ENCODE measurements at places on chromosomes 12 and 14.
A peak's percentile ranks its signal among the peaks of the same experiment; 100 is the strongest.

DNA sequence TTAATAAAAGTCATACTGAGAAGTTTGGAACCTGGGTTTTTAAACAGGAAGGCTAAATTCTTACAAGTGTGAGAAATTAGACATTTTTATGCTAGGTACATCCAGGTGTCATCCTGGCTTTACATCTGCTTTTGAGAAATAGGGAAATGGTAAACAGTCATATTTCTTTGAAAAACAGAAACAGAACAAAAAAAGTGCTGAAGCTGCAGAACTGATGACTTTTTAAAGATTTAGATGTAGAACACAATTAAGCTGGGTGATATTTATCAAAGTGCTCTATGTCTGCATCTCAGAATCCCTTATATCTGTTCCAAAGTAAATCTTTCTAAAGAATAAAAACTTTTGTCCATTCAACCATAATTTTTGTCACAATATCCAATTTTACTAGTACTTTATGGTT is 282.9 kb upstream of the ATXN7L3B start:
- H3K27ac ChIP-seq: no peak overlapping the region
- no peaks in the 10 kb centered on the region for H3K27me3 ChIP-seq
- no peaks in the 10 kb centered on the region for H3K36me3 ChIP-seq
- no peak overlapping the region for H3K4me3 ChIP-seq
- ATAC-seq: no peak
- no peaks in the 10 kb centered on the region for H3K4me1 ChIP-seq

DNA sequence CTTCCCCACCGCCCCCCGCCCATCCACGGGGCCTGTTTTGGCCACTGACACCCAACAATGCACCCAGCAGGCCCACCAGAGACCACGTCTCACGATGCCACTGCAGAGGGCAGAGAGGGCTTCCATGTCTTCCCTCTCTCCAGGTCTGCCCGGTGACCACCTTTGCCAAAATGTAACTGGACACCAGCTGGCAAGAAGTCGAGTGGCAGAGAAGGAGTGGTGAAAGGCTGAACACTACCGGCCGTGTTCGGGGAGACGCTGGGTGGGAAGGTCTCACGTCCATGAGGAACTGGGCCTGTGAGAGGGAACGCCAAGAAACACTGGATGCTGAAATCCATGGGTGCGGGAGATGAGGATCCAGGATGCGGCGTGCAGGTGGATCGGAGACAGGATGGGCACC is 308.2 kb downstream of the ADGRD1 start:
- H3K4me3 ChIP-seq: no peak overlapping the region
- no peak overlapping the region for H3K27ac ChIP-seq
- H3K4me1 ChIP-seq: no peaks in the 10 kb centered on the region
- no peak for ATAC-seq
- no peaks in the 10 kb centered on the region for H3K36me3 ChIP-seq

DNA sequence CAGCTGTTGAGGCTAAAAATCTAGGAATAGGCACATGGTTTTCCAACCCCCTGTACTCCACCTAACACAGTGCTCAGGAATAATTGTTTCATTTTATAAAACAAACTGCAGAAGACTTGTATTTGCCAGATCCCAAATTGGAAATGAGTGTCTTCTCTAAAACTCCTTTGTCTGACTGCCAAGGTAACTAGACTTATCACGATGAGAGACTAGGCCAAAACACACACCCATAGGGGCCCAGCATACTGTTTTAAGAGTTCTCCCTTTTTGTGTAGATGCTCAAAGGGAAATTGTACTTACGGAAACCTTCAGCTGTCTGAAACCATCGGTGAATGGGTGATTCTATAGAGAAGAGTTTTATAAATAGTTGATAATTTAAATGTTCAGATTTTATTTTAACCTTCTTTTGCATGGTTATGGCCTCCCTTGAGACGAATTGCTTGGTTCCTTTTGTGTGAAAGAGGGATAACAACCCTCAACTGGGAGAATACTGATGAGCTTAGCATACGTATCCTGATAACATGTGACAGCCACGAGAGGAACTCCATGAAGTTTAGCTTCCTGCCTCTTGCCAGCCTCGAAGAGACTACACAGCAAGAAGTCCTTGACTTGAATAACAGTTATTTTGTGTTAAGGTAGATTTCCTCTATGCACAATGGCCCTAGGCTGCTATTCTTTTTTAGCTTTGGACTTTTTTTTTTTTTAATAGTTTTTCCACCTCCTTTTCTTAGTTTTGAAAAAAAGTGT is 103.3 kb downstream of the PELI2 start:
- ATAC-seq: no peak
- H3K36me3 ChIP-seq: peaks cover 7% of the 10 kb centered on the region
- no peak overlapping the region for H3K27ac ChIP-seq
- H3K4me3 ChIP-seq: no peak overlapping the region
- no peaks in the 10 kb centered on the region for H3K27me3 ChIP-seq

DNA sequence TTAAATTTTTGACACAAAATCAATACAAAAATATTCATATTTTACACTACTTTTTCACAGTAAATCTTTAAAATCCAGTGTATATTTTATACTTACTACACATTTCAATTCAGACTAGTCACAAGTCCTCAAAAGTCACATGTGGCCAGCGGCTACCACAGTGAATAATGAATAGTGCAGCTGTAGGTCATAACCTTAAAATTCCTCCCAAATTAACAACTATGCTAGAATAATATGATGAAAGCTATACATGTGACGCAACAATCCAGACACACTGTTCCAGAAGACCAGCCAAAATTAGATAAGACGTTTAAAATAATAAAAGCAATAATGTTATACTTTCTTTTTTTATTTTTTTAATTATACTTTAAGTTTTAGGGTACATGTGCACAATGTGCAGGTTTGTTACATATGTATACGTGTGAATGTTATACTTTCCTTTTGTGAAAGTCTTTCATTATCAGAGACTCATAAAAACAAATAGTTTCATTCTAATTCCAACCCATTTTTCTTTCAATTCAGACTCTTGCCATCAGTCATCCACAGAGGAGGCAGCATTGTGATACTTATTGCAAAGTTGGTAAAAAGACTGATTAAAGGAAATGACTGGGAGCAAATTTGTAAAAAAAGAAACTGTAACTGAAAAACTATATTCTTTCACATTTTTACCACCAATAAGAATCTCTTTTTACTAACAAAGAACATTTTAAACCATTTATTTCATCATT is 67.0 kb downstream of the C2CD5 start:
- ATAC-seq: no peak
- no peaks in the 10 kb centered on the region for H3K27me3 ChIP-seq
- peaks cover 37% of the 10 kb centered on the region for H3K36me3 ChIP-seq
- H3K4me1 ChIP-seq: peaks cover 13% of the 10 kb centered on the region

DNA sequence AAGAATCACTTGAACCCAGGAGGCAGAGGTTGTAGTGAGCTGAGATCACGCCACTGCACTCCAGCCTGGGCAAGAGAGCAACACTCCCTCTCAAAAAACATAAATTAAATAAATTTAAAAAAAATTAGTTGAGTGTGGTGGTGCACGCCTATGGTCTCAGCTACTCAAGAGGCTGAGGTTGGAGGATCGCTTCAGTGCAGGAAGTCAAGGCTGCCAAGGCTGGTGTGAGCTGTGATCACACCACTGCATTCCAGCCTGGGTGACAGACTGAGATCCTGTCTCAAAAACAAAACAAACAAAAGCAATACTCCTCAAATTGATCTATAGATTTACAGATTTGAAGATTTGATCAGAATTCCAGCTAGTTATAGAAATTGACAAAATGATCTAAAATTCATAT is 92.7 kb upstream of the RESF1 start:
- no peak overlapping the region for H3K27ac ChIP-seq
- peaks cover 25% of the 10 kb centered on the region for H3K4me1 ChIP-seq
- H3K4me3 ChIP-seq: no peak overlapping the region
- H3K36me3 ChIP-seq: peaks cover 11% of the 10 kb centered on the region
- no peak for ATAC-seq

- H3K4me1 ChIP-seq: peaks cover 32% of the 10 kb centered on the region
- H3K4me3 ChIP-seq: no peak overlapping the region
- H3K27ac ChIP-seq: peak overlapping the region; percentile 80
- no peaks in the 10 kb centered on the region for H3K36me3 ChIP-seq
These were observed 37.5 kb downstream of the ERH start for GRCh38 chr14:69360438-69361108.

GRCh38 chr12:5582018-5582417 is 150.1 kb downstream of the NTF3 start:
- H3K27ac ChIP-seq: no peak overlapping the region
- no peaks in the 10 kb centered on the region for H3K4me1 ChIP-seq
- no peaks in the 10 kb centered on the region for H3K27me3 ChIP-seq
- H3K36me3 ChIP-seq: no peaks in the 10 kb centered on the region
- no peak overlapping the region for H3K4me3 ChIP-seq

DNA sequence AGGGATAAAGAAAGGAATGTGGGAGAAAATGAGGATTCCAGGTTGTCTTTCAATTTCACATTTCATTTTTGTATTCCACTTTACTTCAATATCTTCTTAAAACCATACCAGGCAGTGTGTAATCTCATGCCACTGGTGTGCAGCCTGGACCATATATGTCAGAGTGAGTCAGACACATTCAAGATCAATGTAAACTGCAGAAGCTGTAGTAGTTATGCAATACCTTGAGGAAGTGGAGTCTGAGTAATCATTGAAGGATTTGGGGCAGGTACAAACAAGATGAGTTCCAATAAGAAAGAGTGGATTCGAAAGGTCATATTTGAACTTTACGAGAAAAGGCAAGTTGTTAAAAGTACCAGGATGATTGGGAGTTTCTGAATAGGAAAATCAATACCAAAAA is 14.1 kb downstream of the PLCZ1 start:
- no peaks in the 10 kb centered on the region for H3K27me3 ChIP-seq
- H3K4me3 ChIP-seq: no peak overlapping the region
- H3K27ac ChIP-seq: no peak overlapping the region
- no peaks in the 10 kb centered on the region for H3K36me3 ChIP-seq

- peaks cover 80% of the 10 kb centered on the region for H3K4me1 ChIP-seq
- no peak overlapping the region for H3K27ac ChIP-seq
- no peak for ATAC-seq
- peaks cover 26% of the 10 kb centered on the region for H3K36me3 ChIP-seq
These were observed 24.3 kb downstream of the CNOT2 start for GRCh38 chr12:70267550-70267949.

GRCh38 chr12:9700606-9700956 is 31.1 kb downstream of the CLEC2D start:
- ATAC-seq: no peak
- peaks cover 33% of the 10 kb centered on the region for H3K36me3 ChIP-seq
- H3K27ac ChIP-seq: peak overlapping the region; percentile 81
- H3K4me1 ChIP-seq: peaks cover 62% of the 10 kb centered on the region
- no peaks in the 10 kb centered on the region for H3K27me3 ChIP-seq

DNA sequence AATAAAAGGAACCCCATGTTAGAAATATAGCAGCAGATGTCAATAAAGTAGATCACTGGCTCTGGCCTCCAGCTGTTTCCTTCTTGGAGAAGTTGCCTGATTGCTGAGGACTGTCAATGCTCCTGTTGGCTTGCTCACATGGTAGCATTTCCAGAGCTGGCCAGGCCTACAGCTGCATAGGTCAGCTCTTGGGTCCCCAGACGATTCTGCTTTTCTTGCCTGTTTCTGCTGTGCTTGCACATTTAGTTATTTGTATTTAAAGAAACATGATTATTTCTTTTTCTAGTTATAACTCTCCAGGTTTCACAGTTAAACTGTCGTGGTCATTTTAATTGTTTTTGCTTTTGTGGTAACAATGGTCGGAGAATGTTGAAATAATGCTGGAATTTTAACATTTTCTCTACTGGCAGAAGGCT is 7.2 kb downstream of the NAV3 start:
- ATAC-seq: no peak
- H3K27ac ChIP-seq: no peak overlapping the region
- H3K4me3 ChIP-seq: no peak overlapping the region

- no peak overlapping the region for H3K4me3 ChIP-seq
- H3K4me1 ChIP-seq: peaks cover 7% of the 10 kb centered on the region
- ATAC-seq: no peak
- H3K36me3 ChIP-seq: peaks cover 34% of the 10 kb centered on the region
These were observed 11.8 kb upstream of the DERA start for GRCh38 chr12:15899282-15899870.

DNA sequence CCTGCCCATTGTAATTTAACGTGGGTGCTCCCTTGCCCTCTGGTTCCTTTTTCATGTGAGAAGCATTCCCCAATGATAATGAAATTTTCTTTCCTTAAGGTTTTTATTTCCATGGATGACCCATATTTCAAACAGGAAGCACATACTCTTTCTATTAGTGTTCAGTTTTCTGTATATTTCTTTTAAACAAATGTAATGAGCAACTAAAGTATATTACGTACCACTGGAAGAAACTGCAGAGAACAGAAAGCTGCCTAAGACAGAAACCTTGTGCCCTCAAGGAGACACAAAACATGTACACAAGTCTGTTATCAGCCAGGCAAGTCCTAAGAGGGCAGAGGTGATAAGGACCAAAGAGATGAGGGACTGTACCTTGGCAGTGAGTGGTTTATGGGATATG is 414.9 kb downstream of the ETNK1 start:
- no peak for ATAC-seq
- peaks cover 4% of the 10 kb centered on the region for H3K27me3 ChIP-seq
- H3K4me1 ChIP-seq: no peaks in the 10 kb centered on the region
- H3K36me3 ChIP-seq: no peaks in the 10 kb centered on the region
- no peak overlapping the region for H3K27ac ChIP-seq
- no peak overlapping the region for H3K4me3 ChIP-seq

DNA sequence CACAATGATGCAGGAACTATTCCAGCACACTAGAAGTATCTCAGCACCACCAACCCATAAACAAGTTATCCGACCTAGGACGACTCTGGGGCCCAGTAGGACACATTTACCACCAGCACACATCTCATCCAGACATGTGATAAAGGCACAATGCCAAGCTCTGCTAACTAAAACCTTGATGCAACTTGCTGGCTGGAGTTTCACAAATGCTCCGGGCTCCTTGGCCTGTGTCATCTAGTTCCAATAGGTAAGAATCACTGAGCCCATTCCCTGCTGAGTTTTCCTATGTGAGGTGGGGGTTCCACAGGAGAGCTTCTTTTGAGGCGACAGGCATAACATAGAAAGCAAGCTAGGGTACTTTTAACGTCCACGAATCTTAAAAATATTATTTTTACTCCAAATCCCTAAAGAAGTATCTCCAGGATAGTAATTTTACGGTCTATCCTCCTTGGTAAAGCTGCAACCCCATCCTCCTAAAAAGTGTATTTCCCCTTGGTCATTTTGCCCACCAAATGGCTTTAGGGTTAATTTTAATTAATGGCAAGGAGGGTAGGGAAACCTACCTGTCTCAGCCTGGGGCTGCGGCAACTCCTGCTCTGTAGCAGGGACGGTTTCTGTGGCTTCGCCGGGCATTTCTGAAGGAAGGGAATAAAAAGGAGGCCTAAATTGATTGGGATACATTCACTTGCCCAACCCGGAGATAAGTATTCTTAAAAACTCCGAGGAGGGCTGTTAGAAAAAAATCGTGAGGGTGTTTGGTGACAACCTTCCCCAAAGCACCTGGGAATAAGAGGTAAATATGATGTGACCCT is 1.0 kb downstream of the NACA start:
- no peaks in the 10 kb centered on the region for H3K27me3 ChIP-seq
- peak overlapping the region; percentile 97 for H3K27ac ChIP-seq

DNA sequence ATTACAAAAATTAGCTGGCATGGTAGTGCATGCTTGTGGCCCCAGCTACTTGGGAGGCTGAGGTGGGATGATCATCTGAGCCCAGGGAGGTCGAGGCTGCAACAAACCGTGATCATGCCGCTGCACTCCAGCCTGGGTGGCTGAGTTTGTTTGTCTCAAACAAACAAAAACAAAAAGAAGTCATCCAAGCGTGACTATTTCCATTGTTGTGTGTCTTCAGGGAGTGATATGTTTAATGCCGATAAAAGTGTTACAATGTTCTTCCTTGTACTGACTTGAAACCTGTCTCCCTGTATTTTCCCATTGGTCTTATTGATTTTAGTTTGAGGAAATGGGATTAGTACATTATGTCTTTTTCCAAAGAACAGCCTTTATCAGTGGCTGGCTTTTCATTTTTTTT is 75.6 kb upstream of the USP44 start:
- H3K4me1 ChIP-seq: no peaks in the 10 kb centered on the region
- no peak for ATAC-seq
- H3K27me3 ChIP-seq: peaks cover 31% of the 10 kb centered on the region
- H3K27ac ChIP-seq: no peak overlapping the region
